G401 (cell line): ENCODE measurements at places on chromosomes 4 and X. TPM values are rescaled to one million over a fixed set of nuclear protein-coding genes. Genes with fewer than 3 reads are reported as not detected.

The BGN gene
- not detected in 2 replicates for total RNA-seq

DNA sequence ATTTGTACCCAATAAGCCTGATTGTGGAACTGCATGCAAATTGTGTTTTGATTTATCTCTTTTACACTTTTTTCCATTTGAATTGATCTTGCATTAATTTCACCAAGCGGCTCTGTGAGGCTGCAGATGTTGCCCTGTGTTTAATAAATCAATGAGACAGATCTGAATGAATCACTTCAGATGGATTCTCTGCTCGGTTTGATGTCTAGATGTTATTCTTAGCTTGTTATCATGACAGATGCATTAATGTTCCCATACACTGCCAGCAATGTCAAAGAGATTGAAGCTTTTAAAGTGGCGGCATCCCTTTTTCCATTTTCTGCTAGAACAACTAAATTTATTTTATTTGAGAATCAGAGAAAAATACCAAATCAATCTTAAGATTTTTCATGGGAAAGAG, 6.3 kb downstream of the DACH2 start:
- no peak for DNase-seq

GRCh38 chr4:31192341-31192740, 472.2 kb downstream of the PCDH7 start:
- DNase-seq = no peak

The CYSLTR1 gene
- 0.12 TPM in 1 of 2 replicates, not detected in the other for total RNA-seq

GRCh38 chr4:6328526-6328925, 58.9 kb downstream of the WFS1 start:
- DNase-seq = no peak

DNA sequence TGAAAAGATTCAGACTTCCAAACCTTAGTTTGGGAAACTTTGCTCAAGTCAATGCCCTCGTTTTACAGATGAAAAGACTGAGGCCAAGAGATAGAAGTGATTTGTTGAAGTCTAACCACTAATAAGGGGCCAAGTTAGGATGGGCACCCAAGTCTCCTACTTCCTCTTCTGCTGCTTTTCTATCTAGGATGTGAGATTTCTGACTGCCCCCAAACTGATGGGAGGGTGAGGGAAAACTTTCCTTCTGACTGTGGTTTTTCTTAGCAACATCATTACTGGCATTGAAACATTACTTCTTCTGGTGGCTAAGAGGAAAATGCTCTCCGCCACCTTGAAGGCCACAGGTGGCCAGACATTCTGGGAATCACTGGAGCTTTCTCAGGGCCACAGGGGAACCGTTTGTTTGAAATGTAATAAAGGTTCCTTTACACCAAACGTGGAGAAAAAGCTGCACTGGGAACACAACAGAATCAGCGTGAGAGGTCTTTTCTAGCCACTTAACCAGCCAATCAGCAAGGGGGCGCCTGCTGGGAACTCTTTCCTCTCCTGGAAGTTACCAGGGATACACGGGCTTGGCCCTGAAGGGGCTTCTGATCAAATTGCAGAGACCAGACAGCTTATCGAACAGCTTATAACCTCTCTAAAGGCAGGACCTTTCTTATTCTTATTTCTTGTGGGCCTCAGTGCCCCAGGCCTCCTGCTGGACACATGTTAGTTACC, 115.9 kb upstream of the TEX13D start:
- DNase-seq = no peak

The ARHGAP6 gene
- not detected in 2 replicates for total RNA-seq

The TLR6 gene
- total RNA-seq = 0.03 TPM in 1 of 2 replicates, not detected in the other

The BRS3 gene
- not detected in 2 replicates for total RNA-seq

GRCh38 chr4:151438154-151438553, 29.2 kb downstream of the FHIP1A start:
- DNase-seq = peak; percentile 65

GRCh38 chrX:17459008-17459611, 84.1 kb downstream of the NHS start:
- peak; percentile 50 for DNase-seq

- peak; percentile 27 for DNase-seq
These were observed 45.0 kb downstream of the TET2 start for GRCh38 chr4:105191621-105192210.

- DNase-seq = no peak
These were observed 26.0 kb downstream of the AIFM1 start for GRCh38 chrX:130139474-130140201.

The ZFP42 gene
- total RNA-seq = not detected in 2 replicates

DNA sequence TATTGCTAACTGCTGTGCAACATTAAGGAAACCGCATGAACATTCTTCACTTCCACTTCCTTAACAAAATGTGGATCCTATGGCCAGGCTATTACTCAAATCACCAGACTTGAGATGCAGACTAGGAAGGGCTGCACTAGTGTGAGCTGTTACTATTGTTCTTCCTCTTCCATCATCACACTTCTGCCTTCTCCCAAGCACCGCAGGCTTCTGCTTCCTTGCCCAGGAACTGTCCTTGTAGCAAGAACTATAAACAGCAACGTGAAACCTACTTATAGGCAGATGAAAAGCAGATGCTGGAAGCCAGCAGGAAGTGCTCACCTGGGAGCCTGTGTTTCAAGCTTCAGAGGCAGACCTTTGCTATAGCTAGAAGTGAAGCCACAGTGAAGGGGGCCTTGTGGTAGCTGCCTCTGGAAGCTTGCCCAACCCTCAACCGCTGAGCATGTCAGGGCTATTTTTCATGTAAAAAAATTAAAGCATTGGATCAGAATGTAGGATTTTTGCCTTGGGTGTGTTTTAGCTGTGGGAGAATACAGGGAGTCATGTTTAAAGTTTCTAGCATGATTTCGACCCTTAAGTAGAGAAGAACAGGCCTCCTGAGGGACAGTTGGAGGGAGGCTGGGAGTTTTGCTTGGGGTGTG, 43.9 kb downstream of the CLNK start:
- DNase-seq = no peak

GRCh38 chrX:148498067-148498466, 2.4 kb upstream of the AFF2 start:
- peak; percentile 56 for DNase-seq

The ANTXR2 gene
- 0.18 and 0.51 TPM in 2 replicates for total RNA-seq

- no peak for DNase-seq
These were observed 329.4 kb upstream of the PCDH18 start for GRCh38 chr4:137861682-137862081.

The RIPPLY1 gene
- total RNA-seq = not detected in 2 replicates

DNA sequence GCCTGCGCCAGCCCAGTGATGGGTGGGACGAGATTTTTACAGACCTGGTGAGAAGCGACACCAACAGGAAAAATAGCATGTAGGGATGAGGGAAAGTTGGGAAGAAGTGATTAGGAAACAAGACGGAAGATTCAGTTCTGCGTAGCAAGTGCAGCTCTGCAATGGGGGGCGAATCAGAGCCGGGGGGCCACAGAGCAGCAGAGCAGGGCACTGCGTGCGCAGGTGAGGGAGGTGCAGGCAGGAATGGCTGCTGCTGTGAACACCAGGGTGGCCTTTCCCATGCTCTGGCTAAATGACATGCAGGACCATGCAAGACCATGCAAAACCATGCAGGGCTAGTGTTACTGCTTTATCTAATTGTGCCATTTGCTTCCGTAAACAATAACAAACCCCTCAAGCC, 442.7 kb upstream of the FRG1 start:
- no peak for DNase-seq

The KIT gene
- total RNA-seq = not detected in 2 replicates

DNA sequence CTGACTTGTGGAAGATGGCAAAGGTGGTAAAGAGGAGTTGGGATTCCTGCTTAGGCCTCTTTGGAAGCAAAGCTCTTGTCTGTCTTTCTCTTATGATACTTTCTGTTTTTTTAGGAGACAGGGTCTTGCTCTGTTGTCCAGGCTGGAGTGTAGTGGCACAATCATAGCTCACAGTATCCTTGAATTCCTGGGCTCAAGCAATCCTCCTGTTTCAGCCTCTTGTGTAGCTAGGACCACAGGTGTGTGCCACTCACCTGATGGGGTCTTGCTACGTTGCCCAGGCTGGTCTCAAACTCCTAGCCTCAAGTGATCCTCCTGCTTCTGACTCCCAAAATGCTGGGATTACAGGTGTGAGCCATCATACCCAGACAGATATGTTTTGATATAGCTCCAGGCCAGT, 19.3 kb upstream of the IGFBP7 start:
- no peak for DNase-seq

The NEUROG2 gene
- total RNA-seq = not detected in 2 replicates

- DNase-seq = peak; percentile 51
These were observed 106.1 kb downstream of the PBDC1 start for GRCh38 chrX:76279007-76279406.

GRCh38 chr4:173494013-173494970, 35.7 kb downstream of the HAND2 start:
- peak; percentile 85 for DNase-seq

The RBM47 gene
- total RNA-seq = 25.4 and 49.7 TPM in 2 replicates

- DNase-seq = no peak
These were observed 69.3 kb downstream of the FAM184B start for GRCh38 chr4:17712166-17712565.

- DNase-seq = peak; percentile 3
These were observed 78.1 kb upstream of the ADGRA3 start for GRCh38 chr4:22593933-22594332.

- no peak for DNase-seq
These were observed at the start of gene ESX1 for GRCh38 chrX:104254442-104255115. Gene ESX1 (minus strand): TSS chrX:104254933. CDS start chrX:104254849, 84 bp downstream.

- no peak for DNase-seq
These were observed 344.8 kb downstream of the ZNF674 start for GRCh38 chrX:46200413-46200812.

The LRIT3 gene
- total RNA-seq = not detected in 2 replicates
